PC-9 (cell line): ENCODE measurements at places on chromosomes 2 and 18. TPM values are rescaled to one million over a fixed set of nuclear protein-coding genes. Genes with fewer than 3 reads are reported as not detected.

Gene CXCR1
- not detected in 2 replicates for total RNA-seq

Gene ADCY3
- 46.3 and 47.4 TPM in 2 replicates for total RNA-seq

Gene ASNSD1
- total RNA-seq: 14.8 TPM in 2 replicates

Gene CLEC4F
- total RNA-seq: not detected in 2 replicates

Gene SPAG16
- 30.0 and 31.7 TPM in 2 replicates for total RNA-seq

Gene MEIS1
- total RNA-seq: 5.4 and 9.1 TPM in 2 replicates

Gene ACKR3
- total RNA-seq: 19.6 and 20.3 TPM in 2 replicates

Gene POMC
- total RNA-seq: not detected in 2 replicates

Gene CHAC2
- 2.7 and 5.0 TPM in 2 replicates for total RNA-seq

Gene MAP3K20
- 58.5 and 60.5 TPM in 2 replicates for total RNA-seq

Gene OBSL1
- 110 and 161 TPM in 2 replicates for total RNA-seq

Gene AQP12B
- total RNA-seq: not detected in 2 replicates

Gene UGT1A3
- 60.3 and 67.1 TPM in 2 replicates for total RNA-seq
